ENCODE measurements at places on chromosomes 1 and 21. TPM values are rescaled to one million over a fixed set of nuclear protein-coding genes. Genes with fewer than 3 reads are reported as not detected.

The B3GALT5 gene
- not detected for total RNA-seq

The SPRTN gene
- total RNA-seq, result 10.4 TPM

The RBM15 gene
- total RNA-seq, result 27.6 TPM

The CLEC20A gene
- total RNA-seq, result not detected

The FHAD1 gene
- 0.83 TPM for total RNA-seq

The VSIG8 gene
- total RNA-seq, result not detected

The KDF1 gene
- total RNA-seq, result not detected
